ENCODE measurements at places on chromosomes 1 and 21.

- DNase-seq: no peak
Observed at GRCh38 chr1:143497374-143497747, 474.4 kb downstream of the FAM72C start.

GRCh38 chr1:39776400-39776713, 5.2 kb upstream of the OXCT2 start:
- no peak for DNase-seq

DNA sequence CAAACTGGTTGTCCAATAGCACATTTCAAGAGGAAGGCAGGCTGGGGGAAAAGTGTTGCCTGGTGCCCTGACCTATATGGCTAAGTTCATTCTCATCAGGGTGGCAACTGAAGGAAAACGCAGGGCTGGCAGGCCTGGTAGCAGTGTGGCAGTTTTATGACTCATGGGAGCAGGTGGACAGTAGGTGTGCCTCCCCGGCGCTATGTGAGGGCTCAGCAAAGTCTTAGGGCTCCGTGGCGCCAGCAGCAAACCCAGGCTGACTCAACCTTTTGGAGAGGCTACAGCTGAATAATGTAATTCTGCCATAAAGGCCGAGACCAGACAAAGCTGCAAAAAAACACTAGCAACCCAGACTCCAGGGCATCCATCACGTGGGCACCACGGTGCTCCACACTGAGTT, 23.6 kb downstream of the GADD45A start:
- DNase-seq: no peak

DNA sequence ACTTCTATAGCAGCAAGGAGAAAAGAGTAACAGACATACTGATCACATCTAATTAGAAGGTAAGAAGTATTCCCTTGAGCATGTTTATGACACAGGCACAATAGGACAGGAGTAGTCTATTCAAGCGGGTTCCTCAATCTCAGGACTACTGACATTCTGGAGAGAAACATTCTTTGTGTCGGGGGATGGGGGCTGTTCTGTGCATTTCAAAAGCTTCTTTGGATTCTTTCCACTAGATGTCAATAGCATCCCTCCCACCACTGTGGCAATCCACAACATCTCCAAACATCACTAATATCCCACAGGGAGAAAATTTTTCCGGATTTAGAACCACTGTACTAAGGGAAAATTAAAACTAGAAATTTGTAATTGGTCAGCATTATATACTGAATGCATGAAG, 56.9 kb downstream of the ADAMTS5 start:
- DNase-seq: no peak

DNA sequence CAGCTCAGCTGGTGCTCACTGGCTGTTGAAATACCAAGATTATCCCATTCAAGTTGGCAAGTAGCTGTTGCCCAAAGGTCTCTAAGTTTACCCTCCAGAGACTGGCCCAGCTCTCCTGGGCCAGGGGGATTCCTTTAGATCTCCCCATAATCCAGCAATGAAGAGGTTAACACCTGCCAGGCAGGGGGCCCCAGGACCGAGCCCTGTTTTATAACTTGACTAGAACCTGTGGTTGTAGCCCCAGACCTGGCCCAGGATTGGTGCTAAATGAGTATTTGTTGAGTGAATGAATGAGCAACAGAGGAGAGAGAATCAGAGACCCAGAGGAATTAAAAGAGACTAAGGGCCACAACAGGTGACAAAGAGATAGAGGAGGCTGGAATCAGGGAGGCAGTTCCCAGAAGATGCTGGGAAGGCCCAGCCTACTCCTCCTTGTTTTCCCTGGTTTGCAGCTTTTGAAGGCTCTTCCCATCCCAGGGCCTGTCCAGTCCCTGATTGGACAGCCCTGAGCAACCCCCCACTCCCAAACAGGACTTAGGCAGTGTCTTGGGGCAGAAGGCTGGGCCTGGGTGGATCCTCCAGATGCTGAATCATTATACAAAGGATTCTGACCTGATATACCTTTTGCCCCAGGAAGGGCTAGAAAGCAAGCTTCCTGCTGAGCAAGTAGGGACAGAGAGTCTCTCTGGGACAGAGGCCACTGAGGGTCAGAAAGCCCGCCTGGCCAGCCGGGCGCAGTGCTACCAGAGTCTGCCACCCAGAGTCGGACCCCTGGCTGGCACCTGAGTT, 2.4 kb upstream of the RHBG start:
- no peak for DNase-seq

DNA sequence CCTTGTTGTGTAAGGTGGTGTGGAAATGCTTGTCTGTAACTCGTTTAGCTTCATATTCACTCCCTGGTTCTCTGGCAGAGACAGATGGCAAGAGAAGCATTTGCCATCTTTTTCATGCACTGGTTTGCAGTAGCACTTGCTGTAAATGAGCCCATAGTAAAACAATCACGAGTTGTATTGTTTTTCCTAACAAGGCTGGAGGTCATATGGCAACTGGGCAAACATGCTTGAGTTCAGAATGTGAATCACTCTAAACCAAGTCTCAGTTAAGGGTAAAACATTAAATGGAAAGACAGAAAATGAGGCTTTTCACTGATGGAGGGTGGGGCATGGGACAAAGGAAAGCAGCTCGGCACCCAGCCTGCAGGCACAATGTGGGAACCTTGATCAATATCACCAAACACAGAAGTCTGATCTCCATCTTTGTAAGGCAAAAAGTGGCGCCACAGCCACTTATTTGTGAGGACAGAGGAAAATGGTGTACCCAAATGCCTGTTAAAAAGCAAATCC, 26.5 kb upstream of the LPAR3 start:
- no peak for DNase-seq

GRCh38 chr21:27487676-27488075, 520.8 kb upstream of the ADAMTS5 start:
- DNase-seq: no peak

DNA sequence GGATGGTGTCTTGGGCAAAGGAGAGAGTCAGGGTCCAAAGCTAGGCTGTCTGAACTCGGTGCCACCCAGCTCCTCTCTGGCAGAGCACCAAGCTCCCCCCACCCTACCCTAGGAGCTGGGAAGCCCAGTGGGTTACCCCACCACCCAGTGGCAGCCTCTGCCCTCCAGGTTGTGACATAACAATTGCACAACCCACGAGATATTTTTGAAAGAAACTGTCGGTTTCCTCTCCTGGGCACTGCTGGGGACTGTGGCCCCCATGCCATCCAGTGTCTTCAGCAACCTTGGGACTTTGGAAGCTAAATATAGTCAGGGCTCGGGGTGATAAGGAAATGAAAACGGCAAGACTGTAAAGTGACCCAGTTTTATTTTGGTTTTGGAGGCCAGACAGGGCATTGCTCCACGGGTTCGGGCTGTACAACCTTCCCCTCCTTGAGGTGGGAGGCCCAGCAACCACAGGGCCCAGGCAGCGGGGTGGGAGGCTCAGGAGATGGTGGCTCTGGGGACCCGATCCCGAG, 1.4 kb downstream of the CITED4 start:
- no peak for DNase-seq

GRCh38 chr1:48332115-48332514, 109.6 kb downstream of the SLC5A9 start:
- no peak for DNase-seq

- no peak for DNase-seq
Observed at GRCh38 chr1:3469849-3470649, 15.6 kb downstream of the ARHGEF16 start.

DNA sequence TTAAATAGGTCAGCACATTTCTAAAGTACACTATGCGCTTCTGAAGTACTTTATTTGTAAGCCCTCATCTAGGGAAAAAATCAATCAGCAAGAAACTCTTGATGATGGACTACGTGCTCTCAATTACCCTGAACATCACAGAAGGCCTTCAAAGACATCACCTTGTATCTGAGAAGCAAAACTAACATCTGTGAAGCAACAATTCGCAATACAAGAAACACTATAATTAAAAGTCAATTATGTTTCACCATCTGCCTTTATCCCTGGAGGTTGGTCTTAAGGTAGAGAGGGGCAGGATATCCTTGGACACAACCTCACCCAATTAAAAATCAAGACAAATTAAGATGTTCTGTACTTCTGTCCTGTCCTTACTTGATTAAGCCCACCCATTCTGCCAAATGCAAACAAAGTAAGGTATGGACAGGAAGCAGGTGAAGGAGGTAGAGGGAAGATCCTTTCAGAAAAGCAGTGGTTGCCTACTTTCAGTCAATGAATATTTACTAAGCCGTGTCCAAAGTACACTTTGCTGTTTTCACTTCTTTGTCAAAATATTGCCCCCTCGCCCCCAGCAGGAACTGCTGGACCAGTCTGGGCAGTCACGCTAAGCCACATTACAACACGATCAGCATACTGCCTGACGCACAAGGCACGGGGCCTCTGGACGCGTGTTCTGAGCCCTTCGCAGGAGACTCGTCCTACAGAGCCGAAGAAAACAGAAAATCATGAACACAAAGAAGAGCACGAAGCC, 887 bp downstream of the SLC19A2 start:
- no peak for DNase-seq

- no peak for DNase-seq
Observed at GRCh38 chr1:41485605-41486004, 1.1 kb upstream of the EDN2 start.

- DNase-seq: no peak
Observed at GRCh38 chr1:220670365-220670764, 19.8 kb upstream of the C1orf115 start.

Measured in GM12891 (cell line).